H9 (cell line): ENCODE measurements at places on chromosomes 13 and 19. TPM values are rescaled to one million over a fixed set of nuclear protein-coding genes. Genes with fewer than 3 reads are reported as not detected.
A peak's percentile ranks its signal among the peaks of the same experiment; 100 is the strongest.

GRCh38 chr13:21133077-21133476 lies 43.3 kb downstream of the SKA3 start:
- peaks cover 4% of the 10 kb centered on the region; the same call in 1 of the 2 replicates for H3K36me3 ChIP-seq
- H3K27ac ChIP-seq: no peak overlapping the region
- H3K27me3 ChIP-seq: no peaks in the 10 kb centered on the region
- no peaks in the 10 kb centered on the region; the same call in 1 of the 2 replicates for H3K4me1 ChIP-seq
- DNase-seq: no peak

DNA sequence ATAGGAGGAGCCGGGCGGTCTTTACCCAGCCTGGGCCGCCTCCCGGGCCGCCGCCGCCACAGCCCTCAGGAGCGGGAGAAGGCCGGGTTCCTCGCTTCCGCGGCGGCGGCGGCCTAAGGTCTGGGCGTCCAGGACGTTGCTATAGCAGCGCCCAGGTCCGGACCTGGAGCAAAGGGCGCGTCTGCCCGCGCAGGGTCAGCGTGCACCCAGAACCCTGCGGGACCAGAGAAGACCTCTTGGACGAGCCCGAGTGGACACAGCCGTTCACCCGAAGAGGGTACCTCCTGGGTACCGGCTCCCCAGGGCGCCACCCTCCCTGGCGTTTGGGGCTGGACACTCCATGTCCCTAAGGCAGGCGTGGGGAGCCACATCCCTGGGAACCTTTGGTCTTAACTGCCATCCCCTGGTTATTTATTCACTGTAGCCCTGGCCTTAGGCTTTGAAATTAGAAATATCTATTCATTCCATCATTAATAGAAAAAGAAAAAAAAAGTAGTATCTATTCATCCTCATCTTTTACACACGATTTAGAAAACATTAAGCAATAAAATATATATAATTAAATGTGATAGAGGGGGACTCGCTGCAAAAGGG lies 2.4 kb downstream of the DZIP1 start:
- no peaks in the 10 kb centered on the region for H3K27me3 ChIP-seq
- H3K36me3 ChIP-seq: peaks cover 31% of the 10 kb centered on the region
- peak; percentile 76 for DNase-seq
- H3K4me3 ChIP-seq: peak overlapping the region; percentile 27; the same call in 1 of the 2 replicates

GRCh38 chr19:4164262-4164661 lies 10.8 kb downstream of the CREB3L3 start:
- H3K27ac ChIP-seq: no peak overlapping the region
- no peaks in the 10 kb centered on the region for H3K36me3 ChIP-seq
- H3K27me3 ChIP-seq: no peaks in the 10 kb centered on the region
- no peak for DNase-seq

DNA sequence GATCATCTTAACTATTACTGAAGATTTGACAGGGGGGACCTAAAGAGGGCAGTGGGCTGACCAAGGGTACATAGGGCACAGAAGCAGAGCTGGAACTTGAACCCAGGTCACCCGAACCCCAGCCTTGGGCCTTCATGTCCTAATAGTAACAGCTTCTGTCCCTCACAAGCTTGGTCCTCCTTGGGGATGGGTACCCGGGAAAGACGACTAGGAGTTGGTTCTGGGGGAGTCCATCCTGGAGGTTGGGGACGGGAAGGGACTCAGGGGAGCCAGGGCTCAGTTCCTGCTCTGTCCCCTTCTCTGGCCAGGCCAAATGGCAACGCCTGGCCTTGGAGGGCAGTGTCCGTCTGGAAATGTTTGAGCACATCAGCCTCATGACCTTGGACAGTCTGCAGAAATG lies 39.6 kb upstream of the CYP4F8 start:
- no peaks in the 10 kb centered on the region for H3K4me1 ChIP-seq
- H3K36me3 ChIP-seq: peaks cover 36% of the 10 kb centered on the region
- DNase-seq: no peak
- H3K4me3 ChIP-seq: no peak overlapping the region

- DNase-seq: no peak
- H3K27ac ChIP-seq: no peak overlapping the region
- no peak overlapping the region for H3K4me3 ChIP-seq
These were observed 31.5 kb upstream of the IRS2 start for GRCh38 chr13:109817591-109818535.

- H3K36me3 ChIP-seq: no peaks in the 10 kb centered on the region; the same call in 2 of the 3 replicates
- H3K27ac ChIP-seq: no peak overlapping the region
- no peaks in the 10 kb centered on the region for H3K27me3 ChIP-seq
- no peak for DNase-seq
These were observed 10.3 kb downstream of the EHD2 start for GRCh38 chr19:47723581-47723940.

RNF17 gene
- total RNA-seq: not detected in 2 replicates

OXGR1 gene
- not detected in 2 replicates for total RNA-seq

HMGB1 gene
- 682 and 688 TPM in 2 replicates for total RNA-seq

ZNF497 gene
- 2.4 TPM in 2 replicates for total RNA-seq
